Thoracic aorta (tissue), 2 donors: ENCODE measurements at places on chromosomes 12 and 14.

- no peak for DNase-seq
These were observed at the start of gene CLIP1 for GRCh38 chr12:122421821-122422729. CLIP1 (minus strand) TSS chr12:122422669; CDS start chr12:122380452, 42,217 bp downstream.

- DNase-seq: no peak
These were observed 40.6 kb upstream of the CHST11 start for GRCh38 chr12:104416136-104416535.

DNA sequence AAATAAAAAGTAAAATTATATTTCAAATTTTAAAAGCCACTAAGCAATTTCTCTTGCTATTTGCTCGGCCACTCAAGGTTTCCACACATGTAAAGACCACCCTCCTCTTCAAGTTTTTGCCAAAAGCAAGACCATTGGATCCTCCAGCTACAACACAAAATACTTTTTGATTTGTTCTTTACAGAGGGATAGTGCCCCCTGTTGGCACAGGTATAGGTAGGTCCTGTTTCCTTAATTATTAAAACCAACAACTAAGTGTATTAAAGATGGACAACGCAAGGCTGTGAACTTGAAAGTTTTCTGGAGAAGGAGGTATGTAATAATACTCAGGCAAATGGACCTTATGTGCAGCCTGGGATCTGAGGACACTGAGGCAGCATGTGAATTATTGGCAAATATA lies 23.8 kb downstream of the ATP6V1D start:
- no peak for DNase-seq

GRCh38 chr12:32693036-32693435 lies 13.9 kb downstream of the DNM1L start:
- no peak for DNase-seq
